ENCODE measurements at places on chromosomes 11 and 22. TPM values are rescaled to one million over a fixed set of nuclear protein-coding genes. Genes with fewer than 3 reads are reported as not detected.

The FOLR2 gene
- 140 TPM for total RNA-seq

The NRGN gene
- total RNA-seq = not detected

The GRM5 gene
- total RNA-seq = 0.16 TPM

The ARHGEF17 gene
- total RNA-seq = 13.1 TPM

The GALNT18 gene
- 57.1 TPM for total RNA-seq

The OTOG gene
- total RNA-seq = not detected

The MAJIN gene
- total RNA-seq = not detected

The CALCA gene
- total RNA-seq = not detected

The C11orf42 gene
- total RNA-seq = not detected

The SPDYC gene
- not detected for total RNA-seq

The VSTM5 gene
- total RNA-seq = not detected

The TNKS1BP1 gene
- 78.7 TPM for total RNA-seq

The TSGA10IP gene
- total RNA-seq = not detected

The PHOX2A gene
- total RNA-seq = not detected

The TESMIN gene
- 2.5 TPM for total RNA-seq

The OR2D2 gene
- total RNA-seq = not detected

The NCR3LG1 gene
- total RNA-seq = 3.1 TPM

The HORMAD2 gene
- not detected for total RNA-seq

The C11orf71 gene
- total RNA-seq = 12.6 TPM

The OR8U1 gene
- total RNA-seq = not detected

The OR4A5 gene
- not detected for total RNA-seq

The GPR137 gene
- 16.6 TPM for total RNA-seq
